ENCODE measurements at places on chromosomes 7 and 10.

- DNase-seq: no peak
These were observed 14.5 kb upstream of the FAM204A start for GRCh38 chr10:118356628-118357027.

GRCh38 chr10:23402856-23403255 is 36.0 kb upstream of the OTUD1 start:
- no peak for DNase-seq

- DNase-seq: peak; percentile 92
These were observed 42.9 kb downstream of the CD36 start for GRCh38 chr7:80681272-80681885.

DNA sequence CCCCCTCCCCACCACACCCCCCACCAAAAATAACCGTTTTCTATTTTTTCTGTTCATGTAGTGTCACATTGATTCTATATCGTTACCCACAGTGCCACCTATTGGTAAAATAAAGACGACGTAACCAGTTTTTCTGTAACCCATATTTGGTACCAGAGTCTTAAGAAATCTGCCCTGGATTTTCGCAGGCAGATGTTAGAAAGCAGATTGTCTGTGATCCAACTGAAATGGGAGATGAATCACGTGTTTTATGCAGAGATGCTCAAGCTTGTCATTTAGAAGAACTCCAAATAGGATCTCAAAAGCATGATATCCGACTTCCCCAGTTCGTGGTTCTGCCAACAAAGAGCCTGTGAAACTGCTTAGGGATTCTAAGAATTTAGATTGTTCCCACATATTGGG is 261.1 kb upstream of the CSTF2T start:
- peak; percentile 80 for DNase-seq

DNA sequence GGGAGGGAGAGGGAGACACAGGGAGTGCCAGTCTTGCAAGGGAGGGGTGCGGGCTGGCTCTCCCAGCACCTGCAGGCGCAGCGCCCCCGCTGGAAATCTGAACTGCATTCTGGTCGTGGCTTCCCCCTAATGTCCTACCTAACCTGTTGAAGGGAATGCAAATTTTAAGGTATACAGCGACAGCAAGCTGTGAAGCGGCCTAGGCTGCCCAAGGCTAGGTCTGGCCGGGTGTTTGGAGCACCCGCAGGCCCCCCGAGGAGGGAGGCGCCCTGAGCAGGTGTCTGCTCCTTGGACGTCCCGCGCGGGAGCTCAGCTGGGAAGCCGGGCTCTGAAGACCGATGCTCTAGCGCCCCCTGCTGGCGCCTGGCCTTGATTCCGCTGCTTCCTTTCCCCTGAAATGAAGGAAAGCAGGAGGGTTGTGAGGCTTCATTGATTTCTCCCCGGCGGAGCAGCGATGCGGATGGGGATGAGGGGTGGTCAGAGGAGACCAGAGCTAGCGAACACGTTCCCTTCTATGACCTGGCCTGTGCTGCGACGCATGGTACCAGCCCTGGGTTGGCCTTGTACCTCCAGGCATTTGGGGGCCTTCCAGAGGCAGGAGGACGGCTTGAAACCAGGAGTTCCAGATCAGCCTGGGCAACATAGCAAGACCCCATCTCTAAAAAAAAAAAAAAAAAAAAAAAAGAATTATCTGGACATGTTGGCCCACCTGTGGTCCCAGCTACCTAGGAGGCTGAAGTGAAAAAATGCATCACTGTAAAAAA is 601.3 kb downstream of the GALNT17 start:
- peak; percentile 85 for DNase-seq

- no peak for DNase-seq
These were observed 60.6 kb upstream of the CSTF2T start for GRCh38 chr10:51759896-51760534.

- DNase-seq: peak; percentile 96
These were observed at the start of gene ZNF239 for GRCh38 chr10:43574001-43574892. ZNF239 (minus strand) TSS chr10:43574616; CDS start chr10:43558079, 16,537 bp downstream.

DNA sequence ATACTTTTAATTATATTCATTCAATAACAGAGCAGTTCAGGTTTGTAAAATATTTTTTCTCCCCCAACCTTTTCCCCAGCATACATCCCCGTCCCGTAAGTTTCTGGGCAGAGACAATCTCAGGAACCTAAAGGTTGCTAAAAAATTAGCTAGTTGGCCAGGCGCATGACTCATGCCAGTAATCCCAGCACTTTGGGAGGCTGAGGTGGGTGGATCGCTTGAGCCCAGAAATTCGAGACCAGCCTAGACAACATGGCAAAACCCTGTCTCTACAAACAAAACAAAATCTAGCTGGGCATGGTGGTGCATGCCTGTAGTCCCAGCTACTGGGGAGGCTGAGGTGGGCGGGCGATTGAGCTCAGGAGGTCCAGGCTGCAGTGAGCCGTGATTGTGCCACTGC is 40.2 kb downstream of the TCF7L2 start:
- DNase-seq: no peak

- no peak for DNase-seq
These were observed 124.9 kb upstream of the RHEB start for GRCh38 chr7:151644554-151644953.

DNA sequence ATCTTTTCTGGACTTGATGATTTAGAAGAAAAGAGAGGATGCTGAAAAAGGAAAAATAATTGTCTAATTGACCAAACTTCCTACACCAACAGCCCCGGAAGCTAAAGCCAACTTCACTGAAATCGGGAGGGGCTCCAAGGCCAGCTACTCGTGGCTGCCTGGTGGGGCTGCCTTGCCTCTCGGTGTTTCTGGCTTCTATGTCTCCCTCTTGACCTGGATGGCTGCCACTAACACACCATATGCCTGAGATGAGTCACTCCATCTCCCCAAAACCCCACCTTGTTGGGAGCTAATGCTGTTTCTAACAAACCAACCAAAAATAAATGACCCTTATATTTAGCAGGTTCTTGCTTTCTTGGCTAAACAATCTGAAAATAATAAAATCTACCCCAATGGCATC is 87.6 kb upstream of the AFAP1L2 start:
- DNase-seq: no peak

GRCh38 chr7:148242294-148242821 is 348.2 kb upstream of the C7orf33 start:
- peak; percentile 70 for DNase-seq

DNA sequence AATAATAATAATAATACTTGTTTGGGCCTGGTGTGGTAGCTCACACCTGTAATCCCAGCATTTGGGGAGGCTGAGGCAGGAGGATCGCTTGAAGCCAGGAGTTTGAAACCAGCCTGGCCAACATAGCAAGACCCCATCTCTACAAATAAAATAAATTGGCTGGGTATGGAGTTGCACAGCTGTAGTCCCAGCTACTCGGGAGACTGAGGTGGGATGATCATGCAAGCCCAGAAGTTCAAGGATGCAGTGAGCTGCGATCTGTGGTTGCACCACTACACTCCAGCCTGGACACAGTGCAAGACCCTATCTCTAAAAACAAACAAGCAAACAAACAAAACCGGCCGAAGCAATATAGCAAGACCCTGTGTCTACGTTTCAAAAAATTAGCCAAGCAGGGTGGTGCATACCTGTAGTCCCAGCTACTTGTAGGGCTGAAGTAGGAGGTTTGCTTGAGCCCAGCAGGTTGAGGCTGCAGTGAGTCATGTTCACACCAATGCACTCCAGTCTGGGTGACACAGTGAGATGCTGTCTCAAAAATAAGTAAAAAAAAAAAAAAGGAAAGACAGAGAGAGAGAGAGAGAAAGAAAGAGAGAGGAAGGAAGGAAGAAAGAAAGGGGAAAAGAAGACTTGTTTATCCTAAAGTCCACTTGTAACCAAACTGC is 85.6 kb upstream of the KDM7A start:
- no peak for DNase-seq

GRCh38 chr7:144006029-144006691 is 6.0 kb downstream of the OR6B1 start:
- no peak for DNase-seq

DNA sequence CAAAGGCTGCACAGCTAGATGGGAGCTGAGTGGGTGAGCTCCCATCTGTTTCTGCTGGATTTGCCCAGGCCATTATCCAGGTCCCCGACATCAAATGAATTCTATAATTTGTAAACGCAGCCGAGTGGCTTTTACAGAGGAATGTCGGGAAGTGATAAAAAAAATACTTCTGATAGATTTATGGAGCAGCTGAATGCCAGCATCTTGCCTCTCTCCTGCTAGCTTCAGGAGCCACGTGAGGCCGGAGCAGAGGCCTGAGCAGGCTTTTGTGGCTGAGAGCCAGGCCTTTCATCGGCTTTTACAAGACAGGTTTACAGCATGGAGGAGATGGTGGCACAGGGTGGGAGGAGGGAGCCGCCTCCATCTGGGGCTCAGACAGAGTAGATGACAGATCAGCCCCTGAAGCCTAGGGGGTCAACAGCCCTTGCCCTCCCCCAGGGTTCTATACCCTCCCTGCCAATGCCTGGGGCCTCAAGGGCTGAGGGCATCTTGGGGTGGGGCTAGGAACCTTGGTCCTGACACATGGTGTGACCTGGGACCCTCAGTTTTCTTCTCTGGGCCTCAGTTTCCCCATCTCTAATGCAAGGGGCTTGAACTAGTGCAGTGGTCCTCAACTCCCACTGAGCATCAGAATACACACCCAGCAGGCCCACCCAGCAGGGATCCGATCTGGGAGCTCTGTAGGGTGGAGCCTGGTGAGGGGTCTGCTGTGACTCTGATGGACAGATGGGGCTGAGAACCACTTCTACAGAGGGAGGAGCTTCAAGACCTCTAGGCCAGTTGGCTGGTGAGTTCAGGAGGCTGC is 44.2 kb upstream of the PCBD1 start:
- no peak for DNase-seq

DNA sequence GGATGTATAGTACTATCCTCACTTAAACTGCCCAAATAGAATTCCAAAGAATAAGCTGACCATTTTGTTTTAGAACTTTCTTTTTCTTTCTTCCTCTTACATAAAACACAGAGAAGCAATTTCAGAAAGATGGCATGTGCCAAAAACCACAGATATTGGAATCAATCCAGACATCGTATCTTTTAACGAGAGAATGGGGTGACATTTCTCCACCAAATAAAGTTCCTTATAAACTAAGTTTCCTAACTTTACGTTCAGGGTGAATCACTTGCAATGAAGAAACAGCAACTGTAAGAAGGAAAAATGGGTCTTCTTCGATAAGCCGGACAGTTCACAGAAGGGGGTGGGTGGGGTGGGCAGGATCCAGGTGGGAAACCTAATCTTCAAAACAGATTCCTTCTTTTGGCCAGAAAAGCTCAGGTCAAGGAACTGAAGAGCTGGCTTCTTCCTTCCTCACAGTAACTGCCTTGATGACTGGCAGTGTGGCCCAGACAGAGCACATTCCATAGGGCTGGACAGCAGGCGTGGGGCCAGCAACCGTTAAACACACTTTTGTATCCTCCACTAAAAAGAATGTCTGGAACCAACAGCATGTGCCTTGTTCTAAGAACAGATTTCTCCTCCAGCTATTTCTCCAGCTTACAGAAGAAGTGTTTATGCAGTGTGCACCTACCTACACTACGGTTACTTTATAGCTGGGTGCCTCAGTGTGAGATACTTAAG is 31.5 kb downstream of the CREB3L2 start:
- no peak for DNase-seq

GRCh38 chr7:17580856-17581255 is 282.4 kb downstream of the AHR start:
- no peak for DNase-seq

- no peak for DNase-seq
These were observed 1.5 kb upstream of the ANTXRL start for GRCh38 chr10:46285300-46285699.

GRCh38 chr10:46556515-46557318 is at the start of gene GPRIN2:
GPRIN2 (minus strand) TSS chr10:46556658; CDS start chr10:46550736, 5,922 bp downstream.
- DNase-seq: no peak

- peak; percentile 87 for DNase-seq
These were observed 62.9 kb upstream of the FAM171A1 start for GRCh38 chr10:15433850-15434537.

GRCh38 chr10:87750001-87750671 is 67.9 kb downstream of the ATAD1 start:
- DNase-seq: peak; percentile 33

DNA sequence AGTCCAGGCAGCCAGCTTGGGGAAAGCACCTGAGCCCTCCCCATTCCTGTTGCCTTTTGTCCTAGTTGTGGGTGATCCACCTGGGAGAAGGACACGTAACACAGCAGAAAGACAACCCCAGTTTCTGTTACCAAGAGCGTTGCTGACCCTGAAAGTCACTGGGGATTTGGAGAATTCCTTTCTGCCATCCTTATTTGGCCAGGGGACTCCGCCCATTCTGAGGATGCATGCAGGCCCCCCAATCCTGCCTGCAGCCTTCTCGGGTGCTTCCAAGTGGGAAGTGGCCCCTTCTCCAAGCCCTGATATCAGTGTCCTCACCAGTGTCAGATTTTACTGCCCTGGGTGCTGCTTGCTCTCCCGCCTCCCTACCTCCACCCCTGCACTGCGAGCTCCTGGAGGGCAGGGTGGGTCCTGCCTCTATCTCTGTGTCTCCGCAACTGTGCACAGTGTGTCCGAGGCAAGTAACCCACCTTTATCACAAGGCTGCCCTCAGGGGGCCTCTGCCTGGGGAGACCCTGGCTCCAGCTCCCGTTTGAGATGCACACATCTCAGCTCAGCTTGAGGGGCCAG is 9.2 kb upstream of the ADCY1 start:
- no peak for DNase-seq
